ENCODE measurements at places on chromosomes 3 and 15. TPM values are rescaled to one million over a fixed set of nuclear protein-coding genes. Genes with fewer than 3 reads are reported as not detected.

Gene CPNE9
- not detected for polyA plus RNA-seq

Gene GATA2
- 3.3 TPM for polyA plus RNA-seq

Gene ILDR1
- polyA plus RNA-seq: 0.17 TPM

Gene THUMPD3
- polyA plus RNA-seq: 23.1 TPM

Gene PLS1
- 0.85 TPM for polyA plus RNA-seq

Gene TRH
- polyA plus RNA-seq: 0.37 TPM

Gene MAP1A
- polyA plus RNA-seq: 38.0 TPM

Gene FGF12
- polyA plus RNA-seq: 4.7 TPM

Gene C3orf49
- polyA plus RNA-seq: 0.77 TPM

Gene CAPN3
- 162 TPM for polyA plus RNA-seq

Gene PTX3
- 7.5 TPM for polyA plus RNA-seq

Gene ESYT3
- 10.4 TPM for polyA plus RNA-seq

Gene GOLGA8H
- polyA plus RNA-seq: not detected

Gene GNAT1
- not detected for polyA plus RNA-seq

Gene CTNNB1
- polyA plus RNA-seq: 334 TPM

Gene HIGD2B
- polyA plus RNA-seq: not detected

Gene PEAK1
- 30.1 TPM for polyA plus RNA-seq

Gene LOXL1
- 34.4 TPM for polyA plus RNA-seq

Gene LRRC31
- polyA plus RNA-seq: 8.3 TPM

Gene GABRR3
- polyA plus RNA-seq: not detected

Gene ZBBX
- 0.19 TPM for polyA plus RNA-seq

Gene WNT5A
- polyA plus RNA-seq: 16.0 TPM

Gene ASB14
- not detected for polyA plus RNA-seq

Gene ZNF662
- 27.1 TPM for polyA plus RNA-seq

Gene MORC1
- not detected for polyA plus RNA-seq

Gene CACNA1D
- polyA plus RNA-seq: 1.5 TPM

Gene ROPN1
- polyA plus RNA-seq: not detected

Gene CHRNA5
- polyA plus RNA-seq: not detected

Gene KLHDC8B
- polyA plus RNA-seq: 83.7 TPM

Gene PIERCE2
- 1.6 TPM for polyA plus RNA-seq

Gene DUSP7
- polyA plus RNA-seq: 20.9 TPM

Gene RYK
- polyA plus RNA-seq: not detected

Gene SLC12A8
- polyA plus RNA-seq: 0.33 TPM

Gene CILP
- 13.6 TPM for polyA plus RNA-seq

Gene CELF6
- polyA plus RNA-seq: 3.0 TPM

Gene SLC28A1
- polyA plus RNA-seq: 0.24 TPM

Data from muscle of arm (tissue), 14 donors.